ENCODE measurements at places on chromosomes 5 and 9.

GRCh38 chr5:1998348-1998669 is 115.6 kb upstream of the IRX4 start:
- no peak for DNase-seq

GRCh38 chr5:37774912-37775483 is 64.8 kb downstream of the GDNF start:
- no peak for DNase-seq

DNA sequence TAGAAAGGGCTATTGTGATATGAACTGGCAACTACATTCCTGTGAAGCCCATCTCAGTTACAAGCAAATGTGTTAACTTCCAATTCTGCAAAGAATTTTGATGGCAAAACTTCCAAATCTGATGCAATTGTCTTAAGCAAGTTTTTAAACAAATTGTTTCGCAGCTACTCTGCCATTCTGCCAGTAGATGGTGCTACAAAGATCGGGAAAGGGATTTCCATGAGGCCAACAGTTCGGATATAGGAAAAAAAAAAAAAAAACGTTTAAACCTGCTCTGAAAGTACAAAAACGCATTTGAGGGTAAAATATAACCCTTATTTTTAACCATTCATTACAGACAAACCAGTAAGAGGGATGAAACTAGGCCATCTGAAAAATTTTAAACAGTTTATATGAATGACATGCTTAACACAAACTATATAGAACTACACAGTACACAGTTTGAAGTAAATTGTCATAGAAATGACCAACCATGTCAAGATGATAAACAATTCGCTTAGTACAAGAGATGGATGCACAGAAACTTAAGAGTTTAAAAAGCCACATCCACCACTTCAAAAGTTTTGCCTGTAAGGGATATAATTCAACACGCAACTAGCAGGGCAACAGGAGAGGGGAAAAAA is 2.2 kb downstream of the HNRNPA0 start:
- DNase-seq, result no peak

- no peak for DNase-seq
Observed at GRCh38 chr5:109959652-109960051, 269.9 kb downstream of the MAN2A1 start.

DNA sequence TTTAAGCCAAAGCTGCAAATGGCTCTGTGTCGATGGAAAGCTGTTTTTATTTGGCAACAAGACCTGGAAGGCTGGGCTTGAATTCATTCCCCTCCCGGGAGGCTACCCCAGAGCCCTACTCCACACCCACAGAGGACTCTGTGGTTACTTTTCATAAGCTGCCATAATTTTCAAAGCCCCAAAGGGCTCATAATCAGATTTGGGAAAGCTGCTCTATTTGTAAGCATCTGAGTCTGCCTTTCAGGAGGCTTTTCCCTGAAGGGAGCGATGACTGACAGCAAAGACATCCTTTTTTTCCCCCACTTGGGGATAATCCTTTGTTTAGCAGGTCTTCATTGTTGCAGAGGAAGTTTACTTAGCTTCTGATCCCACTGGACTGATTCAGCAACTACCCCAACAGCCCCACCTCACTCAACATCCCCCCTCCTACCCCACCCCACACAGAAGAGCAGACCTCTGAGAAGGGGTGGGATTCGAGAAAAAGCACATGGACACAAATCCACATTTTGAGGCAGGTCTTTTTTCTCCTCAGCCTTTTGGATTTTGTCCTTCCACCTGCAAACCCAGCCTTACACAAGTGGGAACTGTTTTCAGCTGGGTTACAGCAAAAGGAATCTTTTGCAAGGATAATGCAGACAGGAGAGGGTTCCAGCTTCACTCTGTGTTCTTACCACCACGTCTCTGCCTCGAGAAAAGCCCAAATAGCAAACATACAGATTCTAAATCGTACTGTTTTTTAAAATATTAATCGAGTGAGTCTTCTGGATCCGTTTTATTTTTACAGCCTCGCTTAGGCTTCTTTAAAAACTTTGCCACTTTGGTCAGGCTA is 244.4 kb upstream of the TUT7 start:
- no peak for DNase-seq

Measured in NCI-H510A (cell line).